KBM-7 (cell line): ENCODE measurements at places on chromosomes 7 and 10.

DNA sequence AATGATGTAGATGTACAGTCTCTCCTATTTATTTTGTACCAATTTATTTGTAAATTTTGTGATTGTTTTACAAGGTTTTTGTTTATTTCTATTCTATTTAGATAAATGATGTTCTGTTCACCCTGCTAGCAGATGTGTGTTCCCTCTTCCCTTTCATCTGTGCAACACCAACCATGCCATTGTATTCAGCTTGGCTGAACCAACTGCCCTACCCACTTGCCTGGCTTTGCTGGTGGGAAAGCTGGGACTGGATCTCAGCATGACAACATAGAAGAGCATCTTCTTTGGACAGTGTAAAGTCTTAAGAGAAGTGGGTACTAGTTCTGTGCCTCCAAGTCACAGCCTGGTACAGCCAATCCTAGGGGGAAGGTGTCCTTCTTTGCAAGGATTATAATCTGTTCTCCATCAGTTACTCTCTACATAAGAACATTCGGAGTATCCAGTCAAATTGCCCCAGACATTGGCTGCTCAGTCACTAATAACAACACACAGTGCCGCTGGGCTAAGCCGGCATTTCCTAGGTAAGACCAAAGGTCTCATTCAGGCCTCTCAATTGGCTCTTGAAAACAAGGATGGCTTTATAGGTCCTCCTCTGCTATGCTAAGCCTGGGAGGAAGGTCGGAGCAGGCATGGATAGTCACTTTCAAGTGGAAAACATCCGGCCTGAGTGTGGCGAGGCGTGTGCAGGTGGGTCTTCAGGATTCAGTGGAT, 109.7 kb downstream of the NT5C2 start:
- no peak for DNase-seq

DNA sequence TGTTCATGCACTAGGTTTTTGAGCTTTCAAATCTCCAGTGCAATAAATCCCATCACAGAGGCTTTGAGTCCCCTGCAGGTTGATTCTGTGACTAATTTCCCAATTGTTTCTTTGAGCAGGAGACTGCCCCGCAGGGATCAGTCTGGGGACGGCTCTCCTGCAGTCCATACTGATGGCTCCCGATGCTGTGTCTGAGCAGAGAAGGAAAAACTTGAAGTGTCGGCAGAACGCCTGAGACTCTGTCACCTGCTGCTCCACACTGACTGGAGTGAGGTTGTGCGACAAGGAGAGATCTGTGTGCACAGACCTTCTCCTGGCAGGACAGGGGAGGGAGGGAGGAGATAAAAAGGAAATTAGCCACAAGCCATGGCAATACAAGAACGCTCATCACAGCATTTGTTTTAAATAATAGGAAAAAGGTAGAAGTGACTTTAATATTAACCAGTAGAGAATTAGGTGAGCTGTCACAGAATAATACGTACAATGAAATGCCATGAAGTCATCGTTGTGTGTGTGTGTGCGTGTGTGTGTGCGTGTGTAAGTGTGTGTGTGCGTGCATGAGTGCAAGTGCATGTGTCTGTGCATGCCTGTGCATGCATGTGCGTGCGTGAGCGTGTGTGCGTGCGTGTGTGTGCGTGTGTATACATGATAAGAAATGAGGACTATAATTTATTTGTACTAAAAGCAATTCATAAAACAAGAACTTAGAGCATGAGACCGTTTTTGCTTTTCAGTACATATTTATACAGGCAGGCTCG, 38.2 kb downstream of the HTR5A start:
- DNase-seq: no peak

- no peak for DNase-seq
Observed at GRCh38 chr10:126854726-126855495, 50.3 kb upstream of the DOCK1 start.

DNA sequence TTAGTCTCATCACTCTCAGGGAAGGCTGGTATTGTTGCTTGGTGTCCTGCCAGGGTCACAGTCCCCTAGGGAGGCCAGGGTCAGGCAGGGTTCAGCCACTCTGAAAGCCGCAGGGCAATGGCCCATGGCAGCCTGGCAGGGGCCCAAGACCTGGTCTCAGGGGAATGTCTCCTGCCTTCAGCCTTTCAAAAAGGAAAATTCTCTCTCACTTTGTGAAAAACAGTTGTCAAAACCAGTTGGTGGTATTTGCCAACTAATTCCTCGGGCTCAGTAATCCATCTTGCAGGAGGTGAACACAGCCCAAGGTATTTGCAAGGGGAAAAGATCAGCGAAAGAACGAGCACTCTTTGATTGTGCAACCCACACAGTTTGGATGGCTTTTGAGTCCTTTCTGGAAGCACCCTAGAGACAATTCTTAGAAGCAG, 101.5 kb downstream of the JCAD start:
- no peak for DNase-seq

DNA sequence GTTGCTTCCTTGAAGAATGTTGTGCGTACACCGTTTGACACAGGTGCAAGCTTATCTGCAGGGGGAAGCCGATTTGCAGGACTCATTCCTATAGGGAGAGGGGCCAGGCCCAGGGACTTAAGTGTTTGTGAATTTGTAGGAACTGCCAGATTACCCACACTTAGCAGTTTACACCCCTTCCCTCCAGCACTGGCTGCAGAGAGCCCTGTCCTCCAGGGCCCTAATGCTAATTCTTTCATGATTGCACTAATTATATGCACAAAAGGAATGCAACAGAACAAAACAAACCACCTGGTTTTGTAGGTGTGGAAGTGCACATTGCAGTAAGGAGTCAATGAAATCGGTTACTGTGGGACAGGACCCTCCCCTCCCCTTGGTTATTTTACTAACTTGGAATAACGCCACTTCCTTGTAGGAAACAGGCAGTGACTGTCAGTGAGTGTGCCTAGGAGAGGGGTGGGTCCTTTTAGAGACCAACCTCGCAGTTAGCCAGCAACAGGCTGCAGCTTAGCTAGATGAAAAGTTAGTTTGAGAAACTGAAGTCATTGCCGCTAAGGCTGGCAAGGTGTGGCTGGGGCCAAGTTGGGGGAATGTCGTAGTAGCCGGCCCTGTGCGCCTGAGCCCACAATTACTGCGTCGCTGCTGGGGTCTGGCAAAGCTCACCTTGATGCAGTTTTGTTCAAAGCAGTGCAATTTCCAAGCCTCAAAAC, 60.6 kb downstream of the CUX1 start:
- no peak for DNase-seq
